T-helper 22 cell (primary cell): ENCODE measurements at places on chromosomes 11 and 22.

DNA sequence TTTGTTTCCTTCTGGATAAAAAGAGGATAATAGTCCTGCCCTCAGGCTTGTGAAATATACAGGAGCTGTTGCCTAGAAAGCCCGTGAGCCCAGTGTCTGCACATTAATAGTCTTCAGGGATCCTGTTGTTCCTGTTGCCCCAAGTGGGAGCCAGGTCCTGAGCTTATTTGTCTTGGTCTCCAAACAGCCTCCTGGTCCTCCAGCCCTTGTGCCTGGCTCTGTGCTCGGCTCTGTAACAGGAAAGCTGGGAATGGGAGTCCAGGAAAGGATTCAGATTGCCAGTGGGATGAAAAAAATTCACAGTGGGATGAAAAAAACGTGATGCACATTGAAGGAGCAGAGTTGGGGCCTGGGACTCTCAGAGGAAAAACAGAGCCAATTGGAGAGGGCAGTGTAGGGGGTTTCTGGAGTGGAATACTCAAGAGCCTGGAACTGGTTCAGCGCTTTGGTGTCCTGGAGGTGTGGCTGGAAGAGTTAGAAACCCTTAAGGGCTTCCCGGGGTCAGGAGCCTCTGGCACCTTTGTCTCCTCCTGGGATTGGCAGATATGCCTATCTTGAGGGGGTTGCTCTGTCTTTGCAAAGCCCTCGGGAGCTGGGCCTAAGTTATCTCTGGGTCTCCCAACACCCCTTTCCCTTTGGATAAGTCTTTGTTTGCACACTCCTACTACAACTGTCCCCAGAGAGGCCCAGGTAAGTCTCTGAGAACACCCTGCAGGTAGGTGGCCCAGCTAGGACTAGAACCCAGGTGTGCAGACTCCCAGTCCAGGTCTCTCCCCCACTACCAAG, 2.3 kb upstream of the INPPL1 start:
- no peak for DNase-seq

GRCh38 chr11:70603756-70604211, 205.5 kb downstream of the CTTN start:
- DNase-seq, result no peak

DNA sequence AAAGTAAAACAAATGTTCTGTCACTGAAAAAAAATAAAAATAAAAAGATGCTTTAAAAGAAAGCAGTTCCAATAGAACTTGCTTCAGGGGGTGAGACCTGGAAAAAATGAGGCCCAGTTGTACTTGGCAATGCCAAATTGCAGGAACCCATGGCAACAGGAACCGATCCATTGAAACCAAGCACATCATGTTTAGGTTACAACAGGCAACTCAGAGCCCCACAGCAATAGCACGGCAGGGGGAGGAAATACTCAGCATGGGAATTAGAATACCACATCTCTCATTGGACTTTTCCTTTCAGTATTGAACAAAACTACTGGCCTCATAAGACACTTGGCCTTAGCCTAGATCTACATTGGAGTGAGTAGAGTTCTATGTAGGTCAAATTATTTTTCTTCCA, 84.3 kb downstream of the MSANTD4 start:
- DNase-seq, result no peak

DNA sequence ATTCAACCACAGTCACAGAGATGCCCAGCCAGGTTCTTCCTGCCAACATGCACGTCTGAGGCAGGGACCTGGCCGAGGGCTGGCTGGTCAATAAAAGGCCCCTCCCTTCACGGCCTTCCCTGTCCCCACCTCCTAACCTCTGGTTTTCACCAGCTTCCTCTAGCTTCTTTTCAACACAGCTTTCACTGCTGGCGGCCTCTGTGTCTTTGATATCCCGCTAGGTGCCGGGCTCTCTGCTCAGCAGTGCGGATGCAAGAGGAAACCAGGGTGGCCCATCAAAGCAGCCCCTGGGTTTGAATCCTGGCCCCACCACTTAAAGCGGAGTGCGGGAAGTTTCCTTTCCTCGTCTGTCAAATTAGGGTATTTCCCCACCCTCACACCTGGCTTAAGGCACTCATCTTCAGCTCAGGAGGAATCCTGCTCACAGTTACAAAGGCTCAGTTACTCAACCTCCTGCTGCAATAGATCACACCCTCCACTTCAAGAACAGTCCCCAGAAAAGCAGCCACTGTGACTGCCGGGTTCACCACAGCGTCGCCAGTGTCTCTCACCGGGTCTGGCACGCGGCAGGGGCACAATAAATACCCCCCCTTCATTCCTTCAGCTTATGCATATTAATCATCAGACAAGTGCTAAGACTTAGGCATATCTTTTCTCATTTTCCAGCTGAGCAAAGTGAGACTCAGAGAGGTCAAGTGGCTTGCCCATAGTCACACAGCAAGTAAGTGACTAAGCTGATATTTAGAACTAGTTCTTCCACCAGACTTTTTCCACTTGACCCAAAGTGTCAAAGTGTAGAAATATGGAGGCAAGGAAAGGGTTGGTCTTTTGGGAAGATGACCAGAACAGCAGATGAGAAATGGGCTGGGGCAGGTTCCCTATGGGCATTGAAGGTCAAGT, 45.7 kb downstream of the TXN2 start:
- peak; percentile 75 for DNase-seq

GRCh38 chr11:107413352-107413751, 44.3 kb downstream of the CWF19L2 start:
- DNase-seq, result no peak
